Psoas muscle (tissue), 8 donors: ENCODE measurements at places on chromosomes 2 and 18. TPM values are rescaled to one million over a fixed set of nuclear protein-coding genes. Genes with fewer than 3 reads are reported as not detected.

Gene DPYSL5
- 0.07 TPM for total RNA-seq

Gene CBLN2
- not detected for total RNA-seq

Gene OSR1
- 2.0 TPM for total RNA-seq

- no peak for DNase-seq
Measured at GRCh38 chr2:31429759-31430438, 15.4 kb upstream of the XDH start.

Gene CCDC141
- total RNA-seq = 8.8 TPM

DNA sequence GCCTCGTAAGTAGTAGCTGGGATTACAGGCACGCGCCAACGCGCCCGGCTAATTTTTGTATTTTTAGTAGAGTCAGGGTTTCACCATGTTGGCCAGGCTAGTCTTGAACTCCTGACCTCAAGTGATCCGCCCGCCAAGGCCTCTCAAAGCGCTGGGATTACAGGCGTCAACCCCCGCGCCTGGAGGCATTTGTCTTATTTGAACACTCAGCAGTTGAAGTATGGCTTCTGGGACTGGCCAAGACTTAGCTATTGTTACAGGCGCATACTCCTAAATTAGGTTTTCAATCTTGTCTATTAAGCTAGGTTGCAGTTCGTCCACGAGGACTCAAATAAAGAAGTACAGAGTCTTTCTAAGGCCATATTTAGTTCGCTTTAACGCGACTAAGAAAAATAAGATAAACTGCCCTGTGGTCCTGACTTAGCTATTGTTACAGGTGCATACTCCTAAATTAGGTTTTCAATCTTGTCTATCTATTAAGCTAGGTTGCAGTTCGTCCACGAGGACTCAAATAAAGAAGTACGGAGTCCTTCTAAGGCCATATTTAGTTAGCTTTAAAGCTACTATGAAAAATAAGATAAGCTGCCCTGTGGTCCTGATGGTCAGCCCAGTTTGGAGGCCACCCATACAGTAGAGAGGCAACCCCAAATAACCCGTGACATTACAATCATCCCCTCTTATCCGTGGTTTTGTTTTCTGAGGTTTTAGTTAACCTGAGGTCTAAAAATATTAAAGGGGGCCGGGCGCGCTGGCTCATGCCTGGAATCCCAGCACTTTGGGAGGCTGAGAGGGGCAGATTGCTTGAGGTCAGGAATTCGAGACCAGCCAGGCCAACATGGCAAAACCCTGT lies 20.8 kb upstream of the MTA3 start:
- no peak for DNase-seq

Gene CCDC68
- total RNA-seq = 1.6 TPM

GRCh38 chr2:71880287-71880686 lies 267.4 kb downstream of the CYP26B1 start:
- DNase-seq = no peak

DNA sequence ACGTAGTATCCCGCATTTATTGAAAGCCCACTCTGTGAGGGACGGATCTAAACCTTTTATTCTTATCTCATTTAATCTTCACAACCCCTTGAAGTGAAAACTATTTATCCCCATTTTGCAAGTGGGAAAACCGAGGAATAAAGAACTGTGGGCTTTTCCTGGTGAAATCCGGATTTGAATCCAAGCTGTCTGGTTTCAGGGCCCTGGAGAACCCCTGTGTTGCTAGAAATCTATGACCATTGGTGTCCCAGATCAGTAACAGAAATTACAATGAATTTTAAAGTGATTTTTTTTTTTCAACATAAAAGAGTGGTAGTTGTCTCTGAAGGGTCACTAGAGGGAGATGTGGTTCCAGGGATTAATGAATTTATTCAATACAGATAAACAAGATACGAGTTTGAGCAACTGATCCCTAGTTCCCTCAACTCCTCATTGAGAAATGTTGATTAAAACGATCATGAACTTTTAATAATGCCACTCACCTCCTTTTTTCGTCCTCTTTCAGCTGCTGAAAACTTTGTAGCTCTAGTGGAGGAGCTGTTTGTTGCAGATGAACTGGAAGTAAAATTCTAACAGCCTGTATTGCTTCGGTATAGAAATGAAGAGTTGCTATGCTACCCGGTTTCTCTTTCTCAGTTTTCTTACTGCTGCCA lies 940 bp downstream of the XRCC5 start:
- DNase-seq = no peak

DNA sequence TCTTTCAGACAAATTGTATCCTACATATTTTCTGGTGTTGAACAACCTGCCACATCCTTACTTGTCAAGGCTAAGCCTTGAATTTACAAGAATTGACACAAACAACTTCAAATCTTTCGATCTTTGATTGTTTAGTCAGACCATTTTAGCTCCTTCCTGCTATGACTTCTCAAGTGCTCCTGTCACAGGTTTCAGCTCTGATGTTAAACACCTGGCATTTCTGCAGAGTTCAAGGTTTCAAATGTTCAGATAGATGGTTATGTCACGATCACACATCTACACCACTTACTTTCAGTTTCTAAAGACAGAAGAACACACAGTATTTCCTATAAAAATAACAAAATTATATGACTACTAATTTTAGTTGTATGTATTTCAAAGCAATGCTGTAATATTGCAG lies 84.0 kb downstream of the RND3 start:
- DNase-seq = no peak

Gene CROCC2
- not detected for total RNA-seq

GRCh38 chr18:25921677-25922421 lies 168.6 kb downstream of the SS18 start:
- no peak for DNase-seq

DNA sequence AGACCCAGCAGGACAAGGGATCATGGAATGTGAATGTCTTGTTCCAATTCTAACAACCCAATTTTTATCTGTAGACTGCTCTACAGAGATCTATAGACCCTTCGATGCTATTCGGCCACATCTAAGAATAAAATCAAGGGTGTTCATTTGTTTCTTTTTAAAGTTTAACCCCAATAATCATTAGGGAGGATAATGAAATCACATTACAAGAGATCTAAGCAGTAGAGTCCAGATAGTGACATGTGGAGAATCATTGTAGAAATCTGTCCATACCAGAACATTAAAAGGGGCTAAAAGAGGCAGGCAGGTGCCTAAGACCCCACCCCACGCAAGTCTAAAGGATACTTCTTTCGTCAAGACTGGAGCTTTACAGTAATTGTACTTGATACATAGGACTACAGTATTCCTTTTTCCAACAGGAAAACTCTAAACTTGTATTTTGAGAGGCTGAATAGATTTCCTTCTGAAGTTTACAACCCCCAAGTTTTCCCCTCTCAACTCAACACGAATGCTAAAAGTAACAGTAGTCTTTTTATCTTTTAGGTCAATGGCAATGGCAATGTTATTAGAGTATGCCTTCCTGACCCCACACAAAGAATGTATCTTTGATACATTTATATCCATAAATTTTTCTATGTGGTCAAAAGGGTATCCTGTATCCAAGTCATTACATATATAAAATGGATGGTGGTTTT lies 183.7 kb downstream of the TCF4 start:
- DNase-seq = no peak

DNA sequence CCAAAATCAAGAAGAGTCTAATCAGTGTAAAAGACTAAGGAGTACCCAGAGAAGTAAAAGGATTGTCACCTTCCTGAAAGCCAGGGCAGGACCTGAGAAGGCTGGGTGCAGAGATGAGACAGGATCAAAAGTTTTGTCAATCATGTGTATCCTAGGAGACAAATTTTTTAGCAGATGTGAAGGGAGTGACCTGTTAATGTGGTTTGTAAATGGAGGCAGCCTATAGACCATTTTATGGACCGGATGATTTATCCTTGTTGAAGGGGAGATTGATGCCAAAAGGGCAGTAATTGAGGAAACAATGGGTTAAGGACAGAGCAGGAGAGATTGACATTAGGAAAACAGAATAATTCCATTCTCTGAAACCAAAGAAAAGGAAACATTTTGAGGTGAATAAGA lies 813 bp downstream of the NDC80 start:
- DNase-seq = no peak

- DNase-seq = no peak
Measured at GRCh38 chr2:86636842-86637241, 13.2 kb upstream of the RNF103 start.

GRCh38 chr2:33900610-33901009 lies 301.5 kb upstream of the FAM98A start:
- no peak for DNase-seq

DNA sequence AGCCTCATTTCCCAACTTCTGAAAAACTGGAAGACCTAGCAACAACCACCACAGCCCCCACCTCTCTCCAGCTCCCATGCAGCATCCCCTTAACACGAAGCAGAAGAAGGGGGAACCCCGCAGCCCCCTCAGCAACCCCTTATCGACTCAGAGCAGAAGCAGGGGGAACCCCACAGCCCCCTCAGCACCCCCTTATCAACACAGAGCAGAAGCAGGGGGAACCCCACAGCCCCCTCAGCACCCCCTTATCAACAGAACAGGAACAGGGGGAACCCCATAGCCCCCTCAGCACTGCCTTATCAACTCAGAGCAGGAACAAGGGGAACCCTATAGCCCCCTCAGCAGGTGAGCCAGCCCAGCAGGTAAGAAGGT lies 6.7 kb downstream of the SLC66A2 start:
- DNase-seq = no peak

DNA sequence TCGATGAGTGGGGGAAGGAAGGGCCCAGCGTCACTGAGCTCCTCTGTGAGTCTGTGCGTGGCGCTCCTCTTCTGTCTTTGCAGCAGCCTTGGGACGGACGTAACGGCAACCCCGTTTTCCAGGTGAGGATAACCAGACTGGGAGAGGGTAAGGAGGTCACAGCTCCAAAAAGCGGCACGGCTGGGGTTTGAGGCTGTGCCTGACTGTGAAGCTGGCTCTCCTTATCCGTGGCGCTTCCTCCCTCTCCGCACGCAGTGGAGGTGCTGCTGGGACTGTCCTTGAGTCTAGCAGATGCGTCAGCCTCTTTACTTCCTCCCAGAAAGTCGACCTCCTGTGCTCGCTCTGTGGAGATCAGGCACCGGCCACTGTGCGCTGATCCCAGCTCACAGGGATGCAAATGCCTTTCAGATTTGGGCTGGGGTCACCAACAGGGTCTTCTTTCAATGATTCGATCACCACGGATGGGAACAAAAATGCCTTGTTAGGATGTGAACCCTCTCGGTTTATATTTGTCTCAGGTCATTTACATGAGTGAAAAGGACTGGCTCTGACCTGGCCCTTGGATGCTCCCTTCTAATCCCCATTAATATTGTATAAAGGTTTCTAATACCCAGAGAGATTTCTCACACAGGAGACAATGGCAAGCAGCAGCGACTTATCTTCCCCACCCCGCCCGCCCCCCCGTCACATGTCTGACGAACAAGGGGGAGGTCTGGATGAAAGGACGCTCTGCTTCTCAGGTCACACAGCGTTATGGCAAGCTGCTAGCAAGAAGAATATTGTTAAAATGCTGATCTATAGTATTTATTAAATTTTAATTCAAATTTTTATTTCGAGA lies 30.1 kb upstream of the E2F6 start:
- DNase-seq = no peak

Gene ALPP
- not detected for total RNA-seq

Gene ZNF519
- total RNA-seq = 0.47 TPM

- no peak for DNase-seq
Measured at GRCh38 chr18:64202210-64202836, 53.4 kb upstream of the LINC00305 start.

Gene BOK
- total RNA-seq = 1.3 TPM

- no peak for DNase-seq
Measured at GRCh38 chr2:148861367-148861766, 13.7 kb upstream of the KIF5C start.

Gene ZAP70
- total RNA-seq = 1.2 TPM

DNA sequence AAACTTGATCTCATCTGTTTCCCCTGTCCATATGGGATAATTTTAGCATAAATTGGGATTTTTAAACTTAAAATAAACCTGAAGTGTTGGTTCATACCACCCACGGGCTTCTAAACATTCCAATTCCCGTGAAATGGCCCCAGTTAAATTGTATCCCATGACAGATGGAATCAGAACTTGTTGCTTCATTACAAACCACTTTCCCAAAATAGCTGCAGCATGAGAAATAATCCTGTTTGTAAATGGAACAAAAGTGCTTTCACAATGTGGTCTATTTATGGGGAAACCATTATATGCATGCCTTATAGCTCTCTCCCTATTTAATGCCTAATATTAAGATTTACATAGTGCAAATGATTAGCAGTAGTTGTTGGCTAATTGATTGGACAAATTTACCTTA lies 15.9 kb downstream of the SCG2 start:
- no peak for DNase-seq

Gene GATA6
- total RNA-seq = 0.92 TPM

DNA sequence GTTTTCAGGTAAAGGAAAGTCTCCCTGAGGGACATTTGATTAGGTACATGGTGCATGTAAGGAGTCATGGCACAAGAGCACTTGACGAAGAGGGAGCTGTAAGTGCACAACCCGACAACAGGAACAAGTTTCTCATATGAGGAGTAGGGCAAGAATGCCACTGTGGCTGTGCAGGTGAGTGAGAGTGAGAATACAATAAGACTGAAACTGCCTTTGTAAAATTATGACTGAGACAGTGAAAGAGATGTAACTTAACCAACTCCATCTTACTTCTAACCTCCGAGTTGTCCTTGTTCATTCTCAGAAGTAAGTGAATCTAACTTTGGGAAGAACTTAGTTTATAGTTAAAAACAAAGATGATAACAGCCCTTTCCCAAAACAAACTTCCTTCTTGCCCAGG lies 1025.8 kb upstream of the CNTNAP5 start:
- no peak for DNase-seq

Gene MREG
- total RNA-seq = 0.64 TPM

DNA sequence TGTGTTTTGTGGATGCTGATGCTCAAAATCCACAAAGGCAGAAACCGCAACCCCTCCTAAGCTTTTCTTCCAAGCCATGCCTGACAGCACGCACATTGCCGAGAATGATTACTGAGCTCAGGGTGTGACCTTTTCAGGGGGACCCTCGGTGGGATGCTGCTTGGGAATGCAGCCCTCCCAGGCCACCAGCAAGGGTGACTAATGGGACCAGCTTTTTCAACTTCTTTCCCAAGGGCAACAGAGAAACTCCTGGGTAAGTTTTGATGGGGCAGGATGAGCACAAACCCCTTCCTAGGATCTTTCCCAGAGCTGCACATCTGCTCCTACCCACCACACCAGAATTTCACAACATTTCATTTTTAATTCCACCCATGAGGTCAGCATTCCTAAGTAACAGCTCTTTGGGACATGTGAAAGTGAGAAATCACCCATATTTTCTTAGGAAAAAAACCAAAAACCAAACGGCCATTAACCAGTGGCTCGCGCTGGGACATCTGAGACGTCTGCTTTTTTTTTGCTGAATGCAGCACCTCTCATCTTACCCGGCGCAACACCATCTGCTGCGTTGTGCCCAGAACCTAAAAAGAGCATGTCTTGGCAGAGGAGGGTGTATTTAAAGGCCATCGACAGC lies 119.0 kb downstream of the ARL4C start:
- no peak for DNase-seq

DNA sequence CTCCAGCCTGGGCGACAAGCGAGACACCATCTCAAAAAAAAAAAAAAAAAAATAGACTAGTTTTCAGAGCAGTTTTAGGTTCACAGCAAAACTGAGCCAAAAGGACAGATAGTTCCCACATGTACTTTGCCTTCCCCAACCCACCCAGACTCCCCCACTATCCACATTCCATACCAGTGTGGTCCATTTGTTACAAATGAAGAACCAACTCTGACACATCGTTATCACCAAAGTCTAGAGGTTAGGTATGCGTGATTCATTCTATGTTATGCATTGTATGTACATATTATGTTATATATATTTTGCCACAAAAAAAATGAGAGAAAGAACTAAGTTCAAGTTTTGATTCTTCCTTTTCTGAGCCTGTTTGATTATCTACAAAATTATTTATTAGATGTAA lies 3.5 kb downstream of the DUSP11 start:
- DNase-seq = no peak
